Sigmoid colon (tissue), 7 donors: ENCODE measurements at places on chromosomes 16 and 17. TPM values are rescaled to one million over a fixed set of nuclear protein-coding genes. Genes with fewer than 3 reads are reported as not detected.

The MYH8 gene
- not detected for total RNA-seq

The TBC1D3K gene
- total RNA-seq: not detected

The ADGRG1 gene
- 8.0 TPM for total RNA-seq

DNA sequence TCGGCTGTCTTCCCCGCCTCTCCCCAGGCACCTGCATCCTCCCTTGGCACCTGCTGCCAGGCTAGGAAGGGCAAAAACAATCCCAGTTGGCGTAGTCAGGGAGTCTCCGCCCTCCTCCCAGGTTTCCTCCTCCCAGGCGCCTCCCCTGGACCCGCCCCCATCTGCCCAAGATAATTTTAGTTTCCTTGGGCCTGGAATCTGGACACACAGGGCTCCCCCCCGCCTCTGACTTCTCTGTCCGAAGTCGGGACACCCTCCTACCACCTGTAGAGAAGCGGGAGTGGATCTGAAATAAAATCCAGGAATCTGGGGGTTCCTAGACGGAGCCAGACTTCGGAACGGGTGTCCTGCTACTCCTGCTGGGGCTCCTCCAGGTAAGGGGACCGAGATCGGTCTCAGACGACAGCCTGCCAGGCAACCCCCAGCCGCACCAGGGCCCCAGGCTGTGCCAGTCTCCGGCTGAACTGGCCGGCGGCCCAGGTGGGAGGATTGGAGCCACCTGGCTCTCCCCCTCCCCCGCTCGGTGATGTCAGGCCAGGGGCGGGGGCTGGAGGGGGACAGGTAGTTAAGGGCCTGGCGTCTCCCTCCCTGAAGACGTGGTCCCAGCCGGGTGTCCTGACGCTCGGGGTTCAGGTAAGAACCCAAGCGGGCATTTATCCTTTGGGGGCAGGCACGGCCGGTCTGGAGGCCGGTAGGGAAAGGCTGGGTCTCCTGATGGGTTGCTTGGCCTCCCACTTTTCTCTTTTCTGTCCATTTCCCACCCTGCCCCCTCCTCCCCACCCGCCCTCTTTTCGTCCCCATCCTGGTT is at the start of gene GRB7:
GRB7 (plus strand) TSS at position 179 of the 808 bp plus-strand sequence. CDS start 4,364 bp downstream, outside the sequence.
- DNase-seq: no peak

DNA sequence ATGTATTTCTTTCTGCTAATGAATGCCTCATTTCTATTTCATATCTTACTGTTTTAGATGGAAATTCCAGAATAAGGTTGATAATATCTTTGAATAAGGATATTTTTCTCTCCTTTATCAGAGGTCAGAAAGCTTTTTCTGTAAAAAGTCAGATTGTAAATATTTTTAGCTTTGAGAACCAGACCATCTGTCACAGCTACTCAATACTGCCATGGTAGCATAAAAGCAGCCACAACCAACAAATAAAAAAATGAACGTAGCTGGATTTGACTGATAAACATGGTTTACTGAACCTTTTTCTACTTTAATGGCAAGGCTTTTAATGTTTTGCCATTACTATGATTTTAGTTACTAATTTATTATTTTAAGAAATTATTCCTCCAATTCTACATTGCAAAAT is 217.4 kb upstream of the COX10 start:
- DNase-seq: no peak

- DNase-seq: no peak
Observed at GRCh38 chr16:49562228-49562627, 188.6 kb downstream of the C16orf78 start.

The CCL14 gene
- 13.0 TPM for total RNA-seq

- DNase-seq: no peak
Observed at GRCh38 chr17:30422171-30422570, 43.4 kb downstream of the CPD start.

The SLFN14 gene
- total RNA-seq: not detected
